NCI-H2227 treated with DMSO at 0.1 percent for 48 hours (cell line): ENCODE measurements at places on chromosomes 1 and 21.

DNA sequence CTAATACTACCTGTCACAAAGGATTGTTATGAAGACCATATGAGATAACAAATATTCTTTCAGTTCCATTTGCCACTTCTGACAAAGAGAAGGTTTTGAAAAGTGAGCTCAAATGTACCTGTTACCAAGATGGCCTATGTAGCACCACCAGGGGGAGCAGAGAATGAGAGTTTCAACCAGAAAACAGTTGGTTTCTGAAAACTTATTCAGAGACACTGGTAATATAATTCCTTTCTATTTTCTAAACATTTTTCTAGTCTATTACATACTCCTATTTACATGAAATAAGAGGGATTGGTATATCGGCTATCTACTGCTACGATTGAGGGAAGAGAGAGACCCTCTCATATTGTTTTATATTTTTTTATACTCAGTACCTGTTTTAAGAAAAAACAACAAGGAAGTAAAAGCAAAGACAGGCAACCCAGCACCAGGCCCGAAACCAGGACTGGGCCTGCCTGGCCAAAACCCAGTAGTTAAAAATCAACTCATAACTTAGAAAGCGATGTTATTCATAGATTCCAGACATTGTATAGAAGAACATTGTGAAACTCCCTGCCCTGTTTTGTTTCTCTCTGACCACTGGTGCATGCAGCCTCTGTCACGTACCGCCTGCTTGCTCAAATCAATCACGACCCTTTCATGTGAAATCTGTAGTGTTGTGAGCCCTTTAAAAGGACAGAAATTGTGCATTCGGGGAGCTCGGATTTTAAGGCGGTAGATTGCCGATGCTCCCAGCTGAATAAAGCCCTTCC is 48.3 kb downstream of the IL23R start:
- DNase-seq, result no peak

- DNase-seq, result no peak
Observed at GRCh38 chr1:76635784-76636183, 231.5 kb upstream of the ST6GALNAC5 start.

GRCh38 chr1:4634793-4635406 is 19.5 kb upstream of the AJAP1 start:
- no peak for DNase-seq

DNA sequence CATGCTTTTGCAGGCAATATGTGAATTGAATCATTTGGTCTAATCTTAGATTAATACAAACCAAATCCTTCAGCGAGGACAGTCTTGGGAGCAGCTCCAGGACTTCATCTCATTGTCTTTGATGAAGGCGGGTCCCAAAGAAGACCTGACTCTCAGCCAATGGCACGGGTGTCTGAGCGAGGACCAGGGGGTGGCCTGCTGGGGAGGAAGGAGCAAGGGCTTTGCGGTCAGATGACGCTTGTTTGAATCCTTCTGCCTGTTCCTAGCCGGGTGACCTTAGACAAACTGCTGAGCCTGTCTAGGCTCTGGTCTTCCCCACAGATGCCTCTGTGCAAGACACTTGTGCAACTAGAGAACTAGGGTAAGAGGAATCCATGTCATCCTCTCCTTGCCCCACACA is 312.1 kb upstream of the VAMP3 start:
- no peak for DNase-seq

GRCh38 chr1:54571326-54571725 is 23.3 kb downstream of the ACOT11 start:
- no peak for DNase-seq

DNA sequence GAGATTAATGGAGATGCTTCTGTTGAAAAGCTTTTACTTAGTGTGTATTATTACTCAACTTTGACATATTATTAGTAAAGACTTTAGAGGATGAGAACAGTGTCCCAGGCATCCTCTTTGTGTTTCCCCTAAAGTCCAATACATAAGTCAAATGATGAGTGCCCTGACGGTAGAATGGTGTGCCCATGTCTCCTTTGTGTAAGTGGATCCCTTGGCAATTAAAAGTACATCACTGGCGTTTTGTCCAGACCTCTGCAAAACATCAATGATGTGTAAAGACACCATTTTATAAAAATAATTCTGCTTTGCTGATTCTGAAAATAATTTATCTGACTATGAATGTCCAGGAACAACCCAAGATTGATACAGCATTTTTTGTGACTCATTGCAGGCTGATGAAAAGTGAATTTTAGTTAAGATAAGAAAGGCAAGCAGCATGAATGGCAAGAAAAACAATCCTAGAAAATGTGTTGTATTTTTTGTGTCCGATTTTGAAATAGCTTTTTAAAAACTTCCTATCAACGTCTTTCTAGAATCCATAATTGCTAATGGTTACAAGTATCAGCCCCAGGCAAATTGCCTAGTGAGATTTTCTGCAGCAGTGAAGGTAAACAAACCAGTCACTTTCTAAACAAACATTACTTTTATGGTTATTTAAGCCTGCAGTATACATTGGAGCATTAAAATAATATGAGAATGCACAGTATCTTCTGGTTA is 251.5 kb downstream of the PTPRC start:
- no peak for DNase-seq

DNA sequence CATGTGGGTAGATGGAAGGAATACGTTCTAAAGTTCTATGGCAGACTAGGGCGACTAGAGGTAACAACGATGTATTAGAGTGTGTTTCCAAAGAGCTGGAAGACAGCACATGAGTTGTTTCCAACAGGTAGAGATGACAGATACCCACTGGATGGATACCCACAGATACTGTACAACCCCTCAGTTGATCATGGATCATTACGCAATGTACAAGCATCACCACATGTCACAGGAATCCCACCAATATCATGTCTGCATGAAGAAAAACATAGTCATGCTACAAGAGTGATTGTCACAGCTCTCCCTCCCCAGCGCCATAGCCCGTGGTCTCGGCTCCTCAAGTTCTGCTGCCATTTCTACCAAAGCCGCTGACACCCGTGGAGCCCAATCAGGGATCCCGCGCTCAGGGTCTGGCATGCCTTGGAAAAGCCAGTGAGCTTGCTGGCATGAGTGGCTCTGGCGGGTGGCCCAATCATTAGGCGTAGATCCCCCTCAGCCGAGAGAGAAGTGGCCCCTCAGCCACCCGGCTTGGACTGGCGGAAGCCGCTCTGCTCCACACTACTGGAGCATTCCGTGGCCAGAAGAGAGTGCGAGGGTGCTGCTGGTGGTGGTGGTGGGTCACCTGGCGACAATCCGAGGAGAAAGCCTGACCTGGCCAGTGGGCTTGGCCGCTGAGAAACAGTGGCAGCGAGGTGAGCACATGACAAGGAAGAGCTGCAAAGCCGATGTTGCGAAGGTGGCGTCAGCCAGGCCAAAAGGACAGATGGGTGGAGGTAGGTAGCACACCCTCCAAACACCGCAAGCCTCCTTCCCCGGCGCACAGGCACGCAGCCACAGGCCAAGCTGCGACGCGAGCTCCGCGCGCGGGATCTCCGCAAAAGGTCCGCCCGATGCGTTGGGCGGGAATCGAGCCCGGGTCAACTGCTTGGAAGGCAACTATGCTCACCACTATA is 65.7 kb upstream of the FCGR2A start:
- no peak for DNase-seq

DNA sequence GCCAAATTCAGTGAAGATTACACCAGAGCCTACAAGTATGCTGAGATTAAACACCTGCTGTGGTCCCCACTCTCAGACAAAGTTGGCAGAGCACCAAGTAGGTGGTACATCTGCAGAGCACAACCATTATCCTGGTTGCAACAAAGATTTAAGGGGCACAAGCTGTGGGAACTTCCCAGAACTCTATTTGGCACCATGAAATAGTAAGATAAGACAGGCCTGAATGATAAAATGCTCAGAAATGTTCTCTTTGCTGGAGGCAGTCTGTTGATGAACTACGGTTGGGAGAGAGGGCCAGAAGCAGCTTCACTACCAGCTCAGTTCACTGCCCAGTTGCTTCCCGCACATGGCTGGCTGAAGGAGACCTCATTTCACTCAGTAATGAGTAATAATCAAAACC is 19.9 kb downstream of the RPL5 start:
- DNase-seq, result peak; percentile 12

DNA sequence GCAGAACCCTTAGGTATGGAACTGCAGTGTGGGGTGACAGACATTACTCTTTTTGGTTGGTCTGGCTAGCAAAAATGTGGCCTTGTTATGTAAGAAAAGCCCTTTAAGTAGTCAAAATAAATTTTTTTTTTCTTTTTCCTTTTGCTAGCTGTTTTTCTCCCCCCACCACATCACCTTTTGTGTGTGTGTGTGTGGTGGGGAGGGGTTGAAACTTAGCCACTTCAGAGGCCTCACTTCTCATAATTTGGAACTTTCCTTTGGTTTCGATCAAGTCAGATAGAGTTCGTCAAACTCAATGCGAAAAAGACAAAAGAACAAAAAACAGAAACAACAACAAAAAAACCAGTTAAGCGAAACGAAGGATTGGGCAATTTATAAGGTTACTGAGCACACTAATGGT is 1.9 kb upstream of the PRMT2 start:
- no peak for DNase-seq

DNA sequence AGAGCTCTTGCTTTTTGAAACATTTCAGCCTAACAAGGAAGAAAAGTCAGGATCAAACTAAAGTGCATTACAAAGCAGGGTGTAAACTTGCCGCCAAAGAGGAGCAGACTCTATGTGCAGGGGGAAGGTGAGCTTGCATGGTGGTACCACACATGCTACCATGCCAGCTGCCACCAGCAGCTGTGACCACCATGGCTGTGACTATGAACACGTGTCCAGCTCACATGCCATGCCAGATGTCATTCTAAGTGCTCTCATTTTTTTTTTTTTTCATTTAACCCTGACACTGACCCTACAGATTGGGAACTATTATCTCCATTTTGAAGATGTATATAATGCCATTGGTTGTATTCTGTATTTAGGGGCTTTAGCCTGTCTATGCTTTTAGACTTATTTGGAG is 79.0 kb downstream of the PCP4 start:
- DNase-seq, result no peak

DNA sequence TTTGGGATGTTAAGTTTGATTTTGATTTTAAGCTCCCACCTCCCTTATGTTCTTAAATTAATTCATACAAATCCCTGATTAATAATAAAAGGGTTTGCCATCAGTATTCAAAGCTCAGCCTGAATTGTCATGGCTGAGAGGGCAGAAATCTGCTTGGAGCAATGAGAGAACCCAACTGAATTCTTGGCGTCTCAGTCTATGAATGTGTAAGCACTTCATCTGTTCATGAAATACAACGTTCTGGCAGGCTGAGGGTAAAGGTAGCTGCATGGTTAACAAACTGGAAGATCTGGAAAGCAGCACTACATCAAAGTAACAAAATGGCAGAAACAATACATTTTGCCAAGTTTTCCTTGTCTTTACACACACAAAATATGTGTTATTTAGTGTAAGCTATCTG is 95.3 kb downstream of the ACBD6 start:
- no peak for DNase-seq

- DNase-seq, result no peak
Observed at GRCh38 chr1:248822148-248823032, 3.3 kb downstream of the SH3BP5L start.

- DNase-seq, result no peak
Observed at GRCh38 chr1:54199151-54199764, 572 bp downstream of the CYB5RL start.

DNA sequence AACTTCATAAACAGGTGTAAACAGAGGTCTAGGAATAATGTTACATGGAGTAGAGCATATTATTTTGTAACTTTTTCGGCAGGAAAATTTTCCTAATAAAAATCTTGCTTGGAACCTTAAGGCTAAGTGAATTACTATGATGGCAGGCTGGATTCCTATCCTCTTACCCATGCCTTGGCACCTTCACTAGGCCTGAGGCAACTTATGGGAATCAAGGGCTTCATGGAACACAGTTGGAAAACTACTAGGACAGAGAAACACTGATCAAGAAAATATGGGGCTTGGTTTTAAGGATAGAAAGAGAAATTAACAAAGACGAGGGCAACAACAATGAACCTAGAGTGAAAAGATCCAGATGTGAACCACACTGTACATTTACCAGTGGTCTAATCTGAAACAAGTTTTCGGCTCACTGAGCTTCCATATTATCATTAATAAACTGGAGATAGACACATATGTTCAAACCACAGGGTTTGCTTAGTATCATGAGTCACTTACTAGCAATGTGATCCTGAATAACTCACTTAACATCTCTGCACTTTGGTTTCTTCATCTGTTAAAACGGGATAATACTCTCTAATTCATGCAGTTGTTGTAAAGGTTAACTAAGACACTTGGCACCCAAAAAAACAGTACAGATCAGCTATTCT is 68.5 kb downstream of the GPATCH2 start:
- no peak for DNase-seq

DNA sequence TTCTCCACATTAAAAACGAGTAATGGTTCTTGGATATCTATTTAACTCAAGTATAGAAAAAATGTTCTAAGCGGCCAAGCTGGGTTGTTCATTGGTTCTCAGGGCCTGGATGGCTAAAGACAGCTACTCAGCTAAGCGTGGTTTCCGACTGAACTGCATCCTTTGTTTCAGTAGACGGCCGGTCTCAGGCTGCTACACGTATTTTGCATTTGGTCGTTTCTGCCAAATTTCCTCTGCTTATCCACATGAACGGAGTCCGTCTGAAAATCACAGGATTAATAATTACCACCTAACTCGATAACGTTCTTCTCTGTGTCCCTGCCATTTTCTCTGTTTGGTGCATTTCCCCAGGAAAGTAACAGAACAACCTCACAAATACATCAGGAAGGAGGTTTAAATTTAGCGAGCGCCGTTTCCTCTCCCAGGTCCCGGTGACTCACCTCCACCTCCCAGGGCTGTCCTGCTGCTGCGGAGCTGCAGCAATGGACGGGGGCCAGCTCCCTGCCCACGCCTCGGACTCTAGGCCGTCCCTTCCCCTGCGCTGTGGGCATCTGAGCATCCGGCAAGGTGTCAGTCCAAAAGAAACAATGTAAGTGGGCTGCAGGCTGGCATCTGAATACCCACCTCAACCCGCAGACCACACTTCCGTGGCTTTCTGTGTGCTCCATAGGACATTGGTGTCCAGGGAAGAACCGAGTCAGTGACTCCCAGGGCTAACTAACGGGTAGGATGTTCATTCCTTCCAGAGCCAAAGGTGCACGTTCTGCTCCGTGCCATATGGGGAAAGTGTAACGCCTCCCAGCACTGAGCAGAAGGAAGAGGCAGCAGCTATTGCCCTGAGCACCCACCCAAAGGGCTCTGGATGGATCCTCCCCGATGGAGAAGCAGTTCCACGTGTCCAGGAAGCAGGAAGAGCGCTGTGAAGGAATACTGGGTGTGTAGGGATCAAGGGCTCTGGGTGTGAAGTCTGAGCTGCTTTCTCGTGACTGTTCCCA is 4.1 kb upstream of the GABRD start:
- DNase-seq, result no peak

DNA sequence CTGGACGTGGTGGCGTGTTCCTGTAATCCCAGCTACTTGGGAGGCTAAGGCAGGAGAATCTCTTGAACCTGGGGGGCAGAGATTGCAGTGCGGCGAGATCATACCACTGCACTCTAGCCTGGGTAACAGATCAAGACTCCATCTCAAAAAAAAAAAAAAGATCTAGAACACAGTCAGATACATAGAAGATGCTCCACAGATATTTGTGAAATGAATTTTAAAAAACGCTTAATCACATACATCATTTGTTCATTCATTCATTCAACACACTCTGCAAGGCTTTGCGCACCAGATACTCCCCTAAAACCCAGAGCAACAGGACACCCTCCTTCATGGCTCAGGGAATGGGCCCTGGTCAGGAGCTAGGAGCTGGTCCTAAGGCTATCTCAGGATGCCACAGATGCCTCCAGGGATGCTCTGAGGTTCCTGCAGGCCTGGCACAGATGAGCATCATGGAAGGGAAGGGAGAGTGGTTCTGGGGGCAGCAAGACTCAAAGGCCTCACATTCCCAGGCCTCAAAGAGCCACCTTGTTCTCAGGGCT is 6.4 kb downstream of the HSPG2 start:
- no peak for DNase-seq
